T-helper 2 cell treated with Interferon-gamma antibody and Interleukin-4, amounts not matched to agents 100 ng/mL and 5 ng/mL, for 36 hours (primary cell): ENCODE measurements at places on chromosomes 12 and 14. TPM values are rescaled to one million over a fixed set of nuclear protein-coding genes. Genes with fewer than 3 reads are reported as not detected.

Gene PALS1
- total RNA-seq, result 9.4 and 9.8 TPM in 2 replicates

Gene ADAMTS20
- not detected in 2 replicates for total RNA-seq

Gene TAS2R31
- total RNA-seq, result 3.9 and 4.2 TPM in 2 replicates

Gene PRMT5
- 78.8 and 86.6 TPM in 2 replicates for total RNA-seq

Gene PLA2G1B
- total RNA-seq, result not detected in 2 replicates

Gene MANSC4
- not detected in 2 replicates for total RNA-seq

Gene B4GALNT1
- total RNA-seq, result 1.5 and 1.9 TPM in 2 replicates

Gene POLE2
- total RNA-seq, result 32.7 and 33.9 TPM in 2 replicates

Gene KRT82
- total RNA-seq, result not detected in 2 replicates

Gene RIMBP2
- not detected in 2 replicates for total RNA-seq

Gene PDE3A
- not detected in 2 replicates for total RNA-seq

Gene TDRD9
- total RNA-seq, result 0.05 TPM in 1 of 2 replicates, not detected in the other

Gene INHBE
- total RNA-seq, result not detected in 2 replicates

Gene GPX2
- total RNA-seq, result not detected in 2 replicates

Gene CACNA2D4
- 12.3 and 15.3 TPM in 2 replicates for total RNA-seq

Gene INHBC
- total RNA-seq, result not detected in 2 replicates

Gene CISTR
- total RNA-seq, result not detected in 2 replicates

Gene PLEKHH1
- total RNA-seq, result 0.61 and 0.64 TPM in 2 replicates

Gene MYO1H
- not detected in 2 replicates for total RNA-seq

Gene STAB2
- total RNA-seq, result not detected in 2 replicates

Gene RAB2B
- total RNA-seq, result 26.3 and 28.2 TPM in 2 replicates

Gene IL26
- 0.39 and 0.41 TPM in 2 replicates for total RNA-seq

Gene SCNN1A
- 0.09 and 0.32 TPM in 2 replicates for total RNA-seq

Gene KRT83
- not detected in 2 replicates for total RNA-seq

Gene GYS2
- 0.11 and 0.23 TPM in 2 replicates for total RNA-seq
